ENCODE measurements at places on chromosomes 2 and 18.

DNA sequence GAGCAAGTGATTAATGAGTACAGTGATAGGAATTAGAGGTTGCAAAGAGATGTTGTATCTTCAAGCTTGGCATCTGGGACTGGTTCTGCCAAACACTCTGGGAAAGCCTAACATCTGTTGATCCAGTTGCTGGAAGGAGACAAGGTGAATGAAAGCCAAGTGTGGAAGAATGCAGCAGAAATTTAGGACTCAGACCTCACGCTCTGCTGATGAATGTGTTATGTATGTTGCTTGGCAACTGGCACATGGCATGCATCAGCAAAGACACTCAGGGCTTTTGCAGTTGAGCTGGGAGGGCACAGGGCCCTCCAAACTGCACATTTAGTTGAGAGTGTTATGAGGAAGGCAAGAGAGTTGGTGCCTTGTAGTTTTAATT is 105.5 kb downstream of the COLEC12 start:
- DNase-seq, result no peak

DNA sequence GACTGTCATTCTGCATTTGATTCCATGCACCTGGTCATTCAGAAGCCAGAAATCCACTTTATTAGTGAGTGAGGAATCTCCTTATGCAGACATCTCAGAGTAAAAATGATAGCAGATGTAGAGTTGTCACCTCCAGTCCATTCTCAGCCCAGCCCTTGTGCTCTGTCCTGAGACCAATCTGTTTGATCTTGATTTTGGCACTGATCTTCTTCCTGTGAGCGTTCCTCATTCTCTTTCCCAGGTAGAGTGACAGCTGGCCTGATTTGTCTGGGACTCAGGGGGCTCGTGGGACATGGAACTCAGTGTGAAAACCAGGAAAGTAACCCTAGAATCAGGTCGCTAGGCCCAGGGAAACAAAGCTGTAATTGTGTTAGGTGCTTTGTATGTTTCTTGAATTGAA is 8.9 kb downstream of the ARHGAP25 start:
- DNase-seq, result no peak

DNA sequence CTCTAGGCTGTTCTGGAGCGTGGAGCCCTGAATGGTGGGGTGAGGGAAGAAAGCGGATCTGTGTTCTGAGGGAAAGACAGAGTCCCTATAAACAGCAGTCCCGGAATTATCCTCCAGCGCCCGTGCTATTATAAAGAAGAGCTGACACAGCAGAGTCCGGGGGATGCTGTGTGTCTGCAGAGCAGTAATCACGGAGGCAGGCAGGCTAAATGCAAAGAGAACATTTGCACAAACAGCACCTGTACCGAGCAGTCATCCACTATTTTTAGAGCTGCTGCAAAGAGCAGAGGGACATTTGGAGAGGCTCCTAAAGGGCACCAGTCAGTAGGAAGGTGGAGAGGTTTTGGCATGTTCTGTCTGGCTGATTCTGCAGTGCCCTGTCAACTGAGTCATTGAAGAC is 293.8 kb upstream of the SLC14A2 start:
- DNase-seq, result no peak

DNA sequence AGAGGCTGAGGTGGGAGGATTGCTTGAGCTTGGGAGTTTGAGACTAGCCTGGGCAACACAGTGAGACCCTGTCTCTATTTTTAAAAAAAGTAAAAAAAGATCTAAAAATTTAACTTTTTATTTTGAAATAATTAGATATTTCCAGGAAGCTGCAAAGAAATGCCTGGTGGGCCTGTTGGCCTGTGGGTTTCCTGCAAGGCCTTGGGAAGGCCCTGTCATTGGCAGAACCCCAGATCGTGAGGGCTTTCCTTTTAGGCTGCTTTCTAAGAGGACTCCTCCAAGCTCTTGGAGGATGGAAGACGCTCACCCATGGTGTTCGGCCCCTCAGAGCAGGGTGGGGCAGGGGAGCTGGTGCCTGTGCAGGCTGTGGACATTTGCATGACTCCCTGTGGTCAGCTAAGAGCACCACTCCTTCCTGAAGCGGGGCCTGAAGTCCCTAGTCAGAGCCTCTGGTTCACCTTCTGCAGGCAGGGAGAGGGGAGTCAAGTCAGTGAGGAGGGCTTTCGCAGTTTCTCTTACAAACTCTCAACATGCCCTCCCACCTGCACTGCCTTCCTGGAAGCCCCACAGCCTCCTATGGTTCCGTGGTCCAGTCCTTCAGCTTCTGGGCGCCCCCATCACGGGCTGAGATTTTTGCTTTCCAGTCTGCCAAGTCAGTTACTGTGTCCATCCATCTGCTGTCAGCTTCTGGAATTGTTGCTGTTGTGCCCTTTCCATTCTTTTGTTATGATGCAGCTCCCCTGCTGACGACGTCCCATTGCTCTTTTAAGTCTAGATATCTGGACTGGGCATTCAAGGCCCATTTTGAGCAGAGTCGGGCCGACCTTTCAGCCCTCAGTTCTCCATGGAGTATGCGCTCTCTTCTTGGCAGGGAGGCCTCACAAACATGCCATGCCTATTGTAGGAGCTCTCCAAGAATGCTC is 6.6 kb downstream of the PROC start:
- DNase-seq, result no peak

Data from chondrocyte (in vitro differentiated cells).